ENCODE measurements at places on chromosomes 7 and 10. TPM values are rescaled to one million over a fixed set of nuclear protein-coding genes. Genes with fewer than 3 reads are reported as not detected.

The ITGA8 gene
- not detected for total RNA-seq

The LRMDA gene
- 7.6 TPM for total RNA-seq

The FFAR4 gene
- under 0.01 TPM for total RNA-seq

The HECTD2 gene
- total RNA-seq: 1.5 TPM

The GJD4 gene
- total RNA-seq: not detected

The NKX2-3 gene
- not detected for total RNA-seq

The EN2 gene
- not detected for total RNA-seq
